ENCODE measurements at places on chromosomes 2 and 18. TPM values are rescaled to one million over a fixed set of nuclear protein-coding genes. Genes with fewer than 3 reads are reported as not detected.

- H3K4me3 ChIP-seq: no peak overlapping the region
- peaks cover 21% of the 10 kb centered on the region for H3K4me1 ChIP-seq
- DNase-seq: no peak
- H3K27ac ChIP-seq: no peak overlapping the region
- H3K27me3 ChIP-seq: peaks cover 11% of the 10 kb centered on the region
These were observed 127.0 kb upstream of the BCL2L11 start for GRCh38 chr2:110993557-110994231.

GRCh38 chr2:145075454-145076062 lies 555.6 kb upstream of the ZEB2 start:
- DNase-seq: no peak
- no peaks in the 10 kb centered on the region for H3K36me3 ChIP-seq
- H3K27me3 ChIP-seq: no peaks in the 10 kb centered on the region

The SERPINB7 gene
- 0.68 TPM for total RNA-seq

DNA sequence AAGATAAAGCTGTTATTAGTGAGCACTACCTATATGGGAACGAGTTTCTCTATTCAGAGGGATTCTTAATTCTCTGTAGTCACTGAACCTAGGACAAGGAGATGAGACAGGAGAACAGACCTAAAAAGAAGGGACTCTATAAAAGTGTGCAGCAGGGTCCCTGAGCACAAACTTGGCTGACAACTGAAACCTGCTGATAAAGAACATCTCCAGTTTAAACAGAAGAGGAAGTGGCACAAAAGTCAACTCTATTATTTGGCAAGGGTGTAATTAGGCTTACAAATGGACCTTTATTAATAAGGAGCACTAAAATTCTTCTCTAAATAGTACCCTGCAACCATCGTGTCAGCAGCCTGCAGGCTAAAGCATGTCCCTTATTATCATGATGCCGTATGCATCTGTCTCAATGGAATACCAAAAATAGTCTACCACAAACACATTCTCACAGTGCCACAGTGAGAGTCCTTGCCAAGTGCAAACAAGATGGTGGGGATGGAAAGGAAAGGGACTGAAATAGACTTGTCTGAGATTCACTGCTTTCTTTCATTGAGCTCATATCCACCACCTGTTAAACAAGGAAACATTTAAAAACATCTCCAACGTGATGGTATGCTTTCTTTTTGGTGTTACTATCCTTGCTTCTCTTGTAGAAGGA lies 260.2 kb downstream of the INSIG2 start:
- H3K4me3 ChIP-seq: no peak overlapping the region
- H3K27ac ChIP-seq: no peak overlapping the region
- no peaks in the 10 kb centered on the region for H3K36me3 ChIP-seq
- H3K4me1 ChIP-seq: no peaks in the 10 kb centered on the region

The ACADL gene
- total RNA-seq: 13.2 TPM

GRCh38 chr2:195044801-195045200 lies 612.2 kb upstream of the SLC39A10 start:
- H3K36me3 ChIP-seq: no peaks in the 10 kb centered on the region
- no peak overlapping the region for H3K27ac ChIP-seq
- no peak for DNase-seq
- H3K4me3 ChIP-seq: no peak overlapping the region

The FAM110C gene
- 6.4 TPM for total RNA-seq

DNA sequence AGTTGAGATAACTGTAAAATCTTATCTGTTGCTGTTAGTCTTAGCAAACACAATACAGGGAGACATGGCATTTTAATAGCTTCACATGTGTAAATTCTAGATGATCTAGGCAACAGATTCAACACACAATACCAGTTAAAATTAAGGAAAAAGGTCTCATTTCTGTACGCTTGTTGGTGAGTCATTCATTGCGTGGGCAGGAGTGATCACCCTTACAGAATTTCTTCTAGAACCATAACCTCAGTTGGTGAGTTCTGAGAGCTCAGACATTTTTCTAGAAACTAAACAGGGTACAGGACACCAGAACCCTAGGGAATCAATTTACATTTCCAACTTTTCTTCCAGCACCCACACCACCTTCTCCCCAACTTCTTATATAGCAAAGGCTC lies 81.9 kb downstream of the SLC8A1 start:
- no peaks in the 10 kb centered on the region for H3K27me3 ChIP-seq
- no peak overlapping the region for H3K4me3 ChIP-seq
- DNase-seq: no peak
- no peaks in the 10 kb centered on the region for H3K36me3 ChIP-seq
- H3K4me1 ChIP-seq: peaks cover 60% of the 10 kb centered on the region
- peak overlapping the region; percentile 92 for H3K27ac ChIP-seq
